ENCODE measurements at places on chromosomes 1 and 21.

GRCh38 chr1:237670302-237670701 is 220.4 kb downstream of the ZP4 start:
- DNase-seq, result no peak

GRCh38 chr1:198598796-198599321 is 40.0 kb upstream of the PTPRC start:
- no peak for DNase-seq

DNA sequence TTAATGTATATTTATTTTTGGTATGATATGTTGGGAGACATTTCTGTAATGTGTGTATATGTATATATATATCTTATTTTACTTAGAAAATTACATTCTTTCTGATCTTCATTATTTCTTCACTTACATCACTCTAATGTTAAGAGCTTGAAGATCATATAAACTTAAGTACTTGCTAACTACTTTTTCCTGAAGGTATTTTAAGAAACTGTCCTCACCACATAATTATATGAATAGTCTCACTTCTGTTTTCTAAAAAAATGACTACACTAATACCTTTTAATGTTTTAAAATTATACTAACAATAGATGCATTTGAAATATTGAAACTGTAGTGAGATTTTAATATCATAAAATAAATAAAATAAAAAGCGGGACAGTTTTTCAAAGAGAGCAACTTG is 377.1 kb downstream of the LRRIQ3 start:
- DNase-seq, result no peak

DNA sequence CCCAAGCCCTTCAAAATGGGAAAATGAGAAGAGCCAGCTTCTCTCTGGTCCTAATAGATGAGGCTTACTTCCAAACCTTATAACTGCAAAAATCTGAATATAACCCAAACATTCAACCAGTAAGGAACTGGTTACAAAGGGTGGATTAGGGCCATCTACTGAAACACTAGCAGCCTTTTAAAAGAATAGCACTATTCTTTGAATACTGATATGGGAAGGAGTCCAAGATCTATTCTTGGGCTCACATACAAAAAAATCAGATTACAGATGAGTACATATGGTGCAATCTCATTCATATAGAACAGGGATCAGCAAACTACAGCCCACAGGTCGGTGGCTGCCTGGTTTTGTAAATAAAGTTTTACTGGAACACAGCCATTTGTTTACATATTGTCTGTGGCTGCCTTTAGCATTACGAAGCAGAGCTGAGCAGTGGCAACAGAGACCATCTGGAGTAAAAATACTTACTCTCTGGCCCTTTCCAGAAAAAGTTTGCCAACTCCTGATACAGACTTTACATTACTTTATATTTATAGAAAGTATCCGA is 167.7 kb downstream of the ZSCAN20 start:
- DNase-seq, result no peak

- DNase-seq, result no peak
Measured at GRCh38 chr1:231933711-231934626, 307.4 kb downstream of the DISC1 start.

GRCh38 chr21:38970765-38971164 is 165.0 kb downstream of the ETS2 start:
- no peak for DNase-seq

- no peak for DNase-seq
Measured at GRCh38 chr1:243962541-243962940, 88.5 kb upstream of the ZBTB18 start.

GRCh38 chr1:223726380-223727001 is 14.2 kb downstream of the CAPN2 start:
- DNase-seq, result peak; percentile 82

DNA sequence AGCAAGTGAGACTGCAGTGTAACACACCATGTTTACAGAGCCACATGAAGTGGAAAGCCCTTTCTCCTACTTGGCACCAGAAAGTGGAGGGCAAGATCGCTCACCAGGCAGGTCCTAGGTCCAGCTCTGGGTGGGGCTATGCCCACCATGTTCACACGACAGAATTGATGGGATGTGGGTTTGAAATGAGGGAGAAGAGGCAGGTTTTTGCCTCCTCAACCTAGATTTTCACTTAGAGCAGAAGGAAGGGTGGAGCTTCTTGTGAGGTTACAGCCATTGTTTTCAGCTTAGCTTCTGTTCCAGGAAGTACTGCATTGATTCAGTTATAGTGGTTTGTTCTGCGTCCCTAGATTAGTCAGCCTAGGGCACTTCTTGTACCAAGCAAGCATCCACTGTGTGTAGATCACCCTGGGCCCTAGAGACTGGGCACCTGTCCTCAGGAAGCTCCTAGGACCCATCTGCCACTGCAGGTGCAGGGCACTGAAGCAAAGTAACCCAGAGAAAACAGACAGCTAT is 2.3 kb downstream of the CD53 start:
- DNase-seq, result peak; percentile 29

DNA sequence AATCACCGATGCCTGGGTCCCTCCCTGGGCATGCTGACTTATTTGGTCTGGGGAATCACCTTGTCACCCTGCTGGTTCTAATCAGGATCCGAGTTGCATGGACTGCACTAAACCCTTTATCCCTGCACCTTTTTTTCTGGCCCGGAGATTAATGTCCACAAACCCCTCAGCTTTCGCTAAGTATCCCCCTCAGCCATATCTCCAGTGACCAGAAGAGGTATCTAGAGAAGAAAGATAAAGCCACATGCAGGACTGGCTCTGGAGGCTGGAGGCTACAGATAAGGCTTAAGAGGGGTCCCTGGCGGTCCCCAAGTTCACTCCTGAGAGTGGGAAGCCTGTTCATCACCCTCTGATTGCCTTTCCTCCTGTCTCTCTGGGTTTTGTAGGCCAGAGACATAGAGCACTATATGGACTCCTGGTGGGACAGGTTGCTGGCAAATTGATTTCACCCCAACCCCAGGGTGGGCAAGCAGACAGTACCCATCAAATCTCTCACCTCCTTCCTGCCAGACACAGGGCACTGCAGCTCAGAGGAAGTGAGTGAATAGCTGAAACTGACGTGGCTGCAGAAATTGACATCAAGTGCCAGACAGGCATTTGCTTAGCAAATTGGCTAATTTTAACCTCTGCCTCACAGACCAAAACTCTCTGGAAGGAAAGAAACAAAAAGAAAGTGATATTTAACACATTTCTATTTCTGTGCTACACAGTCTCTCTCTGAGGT is 38.8 kb downstream of the HMGB4 start:
- no peak for DNase-seq

- peak; percentile 75 for DNase-seq
Measured at GRCh38 chr1:22641906-22642636, 1.4 kb upstream of the C1QC start.

DNA sequence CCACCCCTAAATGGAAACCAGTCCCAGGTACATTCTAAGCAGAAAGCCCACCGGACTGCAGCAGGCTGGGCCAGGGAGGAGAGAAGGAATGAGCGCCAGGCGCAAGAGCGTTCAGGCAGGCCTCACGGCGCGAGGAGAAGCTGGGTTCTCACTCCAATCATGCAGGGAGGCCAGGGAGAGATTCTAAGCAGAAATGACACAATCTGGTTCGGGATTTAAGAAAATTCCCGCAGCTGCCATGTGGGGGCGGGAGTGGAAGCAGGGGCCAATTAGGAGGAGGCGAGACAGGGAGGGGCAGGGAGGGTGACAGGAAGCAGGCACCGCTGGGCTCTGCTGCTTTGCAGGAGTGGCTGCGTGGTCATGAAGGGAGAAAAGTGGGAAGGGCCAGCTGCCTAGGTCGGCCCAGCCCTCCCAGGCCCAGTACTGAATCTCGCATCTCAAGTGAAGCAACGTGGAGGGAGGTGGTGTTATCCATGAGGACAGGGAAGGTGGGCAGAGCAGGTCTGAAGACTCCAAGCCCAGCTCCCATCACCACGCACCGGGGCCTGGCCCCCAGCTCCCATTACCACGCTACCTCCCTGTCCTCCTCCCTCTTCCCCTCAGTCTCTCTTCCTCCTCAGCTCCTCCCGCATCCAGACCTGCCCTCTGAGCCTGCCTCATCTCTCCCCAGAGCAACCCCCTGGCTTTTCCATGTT is 11.8 kb downstream of the NPHP4 start:
- no peak for DNase-seq

GRCh38 chr1:51444096-51444495 is 75.0 kb downstream of the EPS15 start:
- no peak for DNase-seq

DNA sequence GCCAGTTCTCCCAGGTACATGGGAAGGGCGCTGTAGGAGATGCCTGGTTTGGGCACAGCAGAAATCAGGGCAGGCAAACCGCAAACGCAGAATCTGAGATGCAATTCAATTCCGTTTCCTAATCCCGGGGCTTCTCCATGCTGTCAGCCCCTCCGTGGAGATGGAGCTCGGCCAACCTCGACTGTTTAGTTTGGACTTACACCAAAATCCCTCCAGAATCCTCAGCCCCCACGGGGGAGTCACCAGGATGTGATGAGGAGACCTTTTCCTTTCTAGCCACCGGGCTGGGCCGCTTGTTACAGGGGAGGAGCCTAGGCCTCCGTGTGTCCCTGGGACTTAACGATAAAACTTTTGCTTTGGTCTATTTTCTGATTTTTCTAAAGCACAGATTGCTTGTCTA is 7.9 kb downstream of the SLC2A7 start:
- no peak for DNase-seq

- no peak for DNase-seq
Measured at GRCh38 chr1:51644533-51645197, 27.8 kb downstream of the OSBPL9 start.

GRCh38 chr1:233112186-233113008 is 162.0 kb downstream of the NTPCR start:
- DNase-seq, result no peak

DNA sequence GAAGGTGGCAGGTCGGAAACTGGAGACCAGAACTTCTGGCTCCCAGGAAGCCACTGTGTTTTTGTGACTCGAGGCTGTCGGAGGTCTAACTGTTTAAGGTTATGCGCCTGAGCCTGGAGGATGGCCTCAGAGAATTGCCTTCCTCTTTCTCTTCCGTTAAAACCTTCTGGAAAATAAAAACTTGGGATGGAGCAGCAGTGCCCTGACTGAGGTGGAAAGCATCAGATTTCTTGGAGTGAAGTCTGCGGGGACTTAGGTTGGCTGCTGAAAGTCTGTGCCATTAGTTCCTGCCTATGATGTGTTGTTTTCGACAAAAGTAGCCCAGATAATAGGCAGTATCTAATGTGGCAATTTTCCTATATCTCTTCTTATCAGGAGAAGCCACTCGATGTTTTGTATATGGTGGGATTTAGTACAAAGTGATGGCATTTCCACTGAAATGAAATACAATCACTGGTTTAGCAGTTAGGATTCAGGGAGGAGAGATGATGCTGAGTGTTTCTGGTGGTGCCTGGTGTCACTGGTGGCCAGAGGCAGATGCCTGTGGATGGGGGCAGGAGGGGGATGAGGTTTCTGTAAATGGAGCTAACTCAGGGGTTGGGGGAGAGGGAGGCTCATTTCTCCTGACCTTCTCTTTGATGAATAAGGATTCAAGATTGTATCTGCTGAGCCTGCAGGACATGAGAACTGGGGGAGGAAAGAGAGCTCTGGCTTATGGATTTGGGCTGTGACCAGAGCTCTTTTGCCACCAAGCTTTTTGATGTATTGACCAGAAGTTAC is 150.8 kb downstream of the CAMTA1 start:
- DNase-seq, result no peak

- DNase-seq, result no peak
Measured at GRCh38 chr1:230713915-230714764, at the start of gene AGT. AGT (minus strand) TSS chr1:230714122; CDS start chr1:230710823, 3,299 bp downstream.

DNA sequence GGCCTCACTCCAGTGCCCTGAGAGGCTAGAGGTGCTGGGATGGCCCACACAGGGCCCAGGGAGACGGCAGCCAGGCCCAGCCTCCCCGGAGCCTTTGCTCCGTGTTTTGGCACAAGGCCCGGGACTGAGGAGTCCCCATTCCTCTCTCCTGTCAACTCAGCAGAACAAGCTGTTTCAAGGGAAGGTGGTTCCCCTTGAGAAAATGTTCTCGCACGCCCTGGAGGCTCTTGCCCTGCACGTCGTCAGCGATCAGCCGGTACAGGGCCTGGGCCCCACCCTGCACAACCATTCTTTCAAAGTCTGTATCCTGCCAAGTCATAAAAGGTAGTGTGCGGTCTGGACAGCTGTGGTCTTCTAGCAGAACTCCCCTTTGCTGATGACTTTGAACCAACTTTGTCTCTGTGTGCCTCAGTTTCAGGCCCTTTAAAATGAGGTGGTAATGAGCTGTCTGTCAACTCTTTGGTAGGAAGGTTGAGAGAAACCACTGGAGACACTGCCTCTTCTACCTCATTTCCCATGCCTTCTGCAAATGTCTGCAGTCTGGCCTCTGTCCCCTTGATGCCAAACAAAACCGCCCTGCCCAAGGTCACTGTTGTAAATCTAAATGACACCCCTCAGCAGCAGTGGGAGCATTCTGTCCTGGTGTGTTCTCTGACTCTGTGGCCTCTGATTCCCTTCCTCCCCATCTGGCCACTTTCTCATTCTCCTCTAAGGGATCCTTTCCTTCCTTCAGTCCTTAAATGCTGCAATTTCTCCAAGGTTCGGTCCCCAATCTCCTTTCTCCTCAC is 138.6 kb upstream of the JUN start:
- peak; percentile 13 for DNase-seq

- DNase-seq, result no peak
Measured at GRCh38 chr1:36845802-36846201, 188.5 kb downstream of the GRIK3 start.

DNA sequence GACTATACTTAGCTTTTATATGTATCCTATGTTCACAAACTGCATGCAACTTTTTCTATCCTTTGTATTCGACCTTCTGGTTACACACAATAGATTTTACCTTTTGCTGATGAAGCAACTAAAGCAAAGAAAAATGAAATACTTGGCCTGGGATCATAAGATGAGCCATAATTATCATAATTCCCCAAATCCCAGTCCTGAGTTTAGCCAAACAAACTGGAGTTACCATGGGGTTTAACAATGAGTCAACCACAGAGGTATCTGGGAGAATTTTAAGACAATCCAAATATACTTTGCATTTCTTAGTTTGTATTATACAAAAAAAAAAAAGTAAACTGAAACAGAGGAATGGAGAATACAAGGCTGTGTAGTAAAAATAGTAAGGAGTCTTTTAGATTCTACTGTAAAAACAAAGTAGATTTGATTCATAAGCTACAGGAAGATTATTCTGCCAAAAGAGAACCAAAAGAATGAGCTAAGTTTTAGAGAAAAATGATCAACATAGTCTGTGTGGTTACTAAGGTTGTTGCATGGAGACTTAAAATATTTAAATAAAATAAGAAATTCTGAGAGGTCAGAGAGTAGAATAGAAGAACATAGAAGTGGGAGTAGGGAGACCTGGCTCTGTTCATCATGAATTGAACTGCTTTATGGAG is 60.4 kb upstream of the GORAB start:
- no peak for DNase-seq

GRCh38 chr1:167066333-167067122 is 23.6 kb downstream of the GPA33 start:
- DNase-seq, result peak; percentile 82
